ENCODE measurements at places on chromosomes 6 and 20.

DNA sequence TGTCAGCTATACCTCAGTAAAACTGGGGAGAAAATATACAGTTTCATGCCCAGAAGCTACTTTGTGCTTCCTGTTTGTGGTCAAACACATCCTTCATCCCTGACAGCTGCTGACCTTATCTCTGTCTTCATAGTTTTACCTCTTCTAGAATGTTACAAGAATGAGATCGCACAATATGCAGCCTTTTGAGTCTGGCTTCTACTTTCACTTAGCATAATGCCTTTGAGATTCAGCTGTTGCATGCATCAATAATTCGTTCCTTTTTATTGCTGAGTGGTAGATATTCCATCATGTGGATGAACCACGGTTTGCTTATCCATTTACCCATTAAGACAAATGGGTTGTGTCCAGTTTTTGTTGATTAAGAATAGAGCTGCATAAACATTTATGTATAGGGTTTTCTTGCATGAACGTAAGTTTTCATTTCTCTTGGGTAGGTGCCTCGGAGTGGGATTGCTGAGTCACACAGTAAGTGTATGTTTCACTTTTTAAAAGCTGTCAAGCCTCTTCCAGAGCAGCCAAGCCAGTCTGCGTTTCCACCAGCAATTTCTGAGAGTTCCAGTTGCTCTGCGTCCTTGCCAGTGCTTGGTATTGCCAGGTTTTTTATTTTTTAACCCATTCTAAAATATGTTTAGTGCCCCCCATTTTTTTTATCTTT lies 86.6 kb upstream of the PAX1 start:
- DNase-seq: no peak

DNA sequence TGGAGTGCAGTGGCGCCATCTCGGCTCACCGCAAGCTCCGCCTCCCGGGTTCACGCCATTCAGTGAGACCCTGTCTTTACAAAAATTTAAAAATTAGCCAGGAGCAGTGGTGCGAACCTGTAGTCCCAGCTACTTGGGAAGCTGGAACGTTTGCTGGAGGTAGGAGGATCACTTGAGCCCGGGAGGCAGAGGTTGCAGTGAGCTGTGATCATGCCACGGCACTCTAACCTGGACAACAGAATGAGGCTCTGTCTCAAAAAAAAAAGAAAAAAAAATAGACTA lies 5.7 kb upstream of the PARD6B start:
- no peak for DNase-seq

DNA sequence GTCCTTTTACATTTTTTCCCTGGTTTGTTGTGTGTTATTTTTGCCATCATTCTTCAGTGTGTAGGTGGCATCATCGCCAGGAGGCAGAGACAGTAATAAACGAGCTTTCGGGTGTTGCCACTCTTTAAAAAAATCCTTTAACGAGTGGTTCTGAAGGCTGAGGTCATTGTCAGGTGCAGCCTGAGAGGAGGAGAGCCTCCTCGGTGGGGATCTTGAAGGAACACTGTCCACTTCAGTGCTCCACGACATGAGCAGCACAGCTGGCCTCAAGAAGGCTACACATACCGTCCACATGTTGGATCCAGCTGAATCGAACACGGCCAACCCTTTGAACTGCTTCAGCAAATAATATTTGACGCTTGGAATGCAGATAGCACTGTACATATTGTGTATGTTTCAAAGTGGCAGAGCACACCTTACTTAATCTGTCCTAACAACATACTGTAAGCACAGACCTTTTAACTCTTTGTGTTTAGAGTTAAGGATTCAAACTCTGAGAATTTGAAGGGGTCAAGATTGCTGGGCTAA lies 48.0 kb upstream of the FOXQ1 start:
- DNase-seq: no peak

GRCh38 chr20:58833921-58834320 lies 16.8 kb downstream of the GNAS-AS1 start:
- DNase-seq: no peak

DNA sequence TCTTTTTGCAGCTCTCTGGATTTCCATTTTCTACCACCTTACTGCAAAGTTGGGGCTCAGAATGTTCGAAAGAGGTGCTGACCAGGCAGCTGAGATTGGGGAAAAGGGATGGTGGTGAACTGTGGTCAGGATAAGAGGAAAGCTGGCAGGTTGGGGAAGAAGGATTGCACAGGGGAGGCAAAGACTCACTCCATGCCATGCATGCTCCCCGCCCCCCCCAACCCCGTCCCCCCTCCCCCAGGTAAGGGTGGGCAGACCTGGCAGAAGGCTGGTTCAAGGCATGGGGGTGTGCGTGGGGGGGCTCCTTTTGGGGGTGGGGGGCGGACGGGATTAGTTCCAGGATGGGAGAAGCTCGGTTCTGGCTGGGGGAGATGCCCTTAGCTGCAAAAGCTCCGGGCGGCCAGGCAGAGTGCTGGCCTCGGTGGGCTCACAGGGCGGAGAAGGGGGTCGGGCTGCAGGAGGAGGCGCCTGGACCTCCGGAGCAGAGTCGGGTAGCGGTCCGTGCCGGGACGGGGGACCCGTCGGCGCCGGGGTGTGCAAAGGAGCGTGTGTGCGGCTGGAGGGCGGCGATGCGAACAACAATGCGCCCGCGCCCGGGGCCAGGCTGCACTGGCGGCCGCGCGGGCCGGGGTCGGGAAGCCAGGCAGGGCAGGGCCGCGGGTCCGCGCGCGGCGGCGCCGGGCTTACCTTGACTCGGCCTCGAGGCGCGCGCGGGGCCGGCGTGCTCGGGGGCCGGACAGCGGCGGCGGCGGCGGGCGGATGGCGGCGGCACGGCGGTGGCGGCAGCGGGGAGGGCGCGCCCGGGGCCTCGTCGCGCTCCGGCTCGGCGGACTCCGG lies 880 bp downstream of the ADNP start:
- peak; percentile 13 for DNase-seq

- no peak for DNase-seq
These were observed 37.0 kb downstream of the PEX7 start for GRCh38 chr6:136859430-136859829.

GRCh38 chr6:2885967-2886735 lies 17.0 kb downstream of the SERPINB9 start:
- no peak for DNase-seq

- peak; percentile 48 for DNase-seq
These were observed 67.3 kb downstream of the SLC22A23 start for GRCh38 chr6:3389390-3390167.

- DNase-seq: no peak
These were observed 207.3 kb downstream of the PLCB1 start for GRCh38 chr20:8339349-8339748.

GRCh38 chr6:144406796-144407195 lies 121.7 kb downstream of the UTRN start:
- no peak for DNase-seq

GRCh38 chr6:14108571-14109410 lies 8.8 kb upstream of the CD83 start:
- no peak for DNase-seq

DNA sequence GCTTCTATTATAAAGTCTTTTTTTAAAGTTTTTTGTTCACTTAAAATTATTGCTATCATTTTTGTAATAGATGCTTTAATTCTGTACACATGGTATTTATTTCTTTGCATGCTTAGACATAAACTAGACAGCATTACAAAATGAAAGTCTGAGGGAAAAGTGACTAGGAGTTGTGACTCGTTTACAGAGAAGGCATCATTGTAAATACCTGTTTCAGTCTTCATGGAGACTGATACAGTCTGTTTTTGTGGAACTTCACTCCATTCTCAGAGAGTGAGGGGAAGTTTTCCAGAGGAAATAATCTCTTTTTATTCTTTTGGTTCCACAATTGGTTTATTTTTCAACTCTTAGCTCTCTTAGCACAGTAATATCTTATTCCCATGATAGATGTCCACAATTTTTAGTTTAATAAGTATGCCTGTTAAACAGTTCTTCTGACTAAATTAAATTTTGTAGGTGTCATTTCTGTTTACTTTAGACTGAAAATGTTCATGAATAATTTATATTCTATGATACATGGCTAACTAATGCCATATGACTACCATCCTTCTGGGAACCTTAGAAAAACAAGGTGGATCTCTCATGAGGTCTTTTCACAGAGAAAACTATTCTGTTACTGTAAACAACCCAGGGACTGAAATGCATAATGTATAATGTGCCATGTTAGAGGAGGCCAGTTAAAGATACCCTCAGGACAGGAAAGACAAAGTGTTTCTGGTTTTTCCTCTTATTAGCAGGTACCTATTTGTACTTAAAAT lies 69.2 kb downstream of the MYO6 start:
- DNase-seq: no peak

DNA sequence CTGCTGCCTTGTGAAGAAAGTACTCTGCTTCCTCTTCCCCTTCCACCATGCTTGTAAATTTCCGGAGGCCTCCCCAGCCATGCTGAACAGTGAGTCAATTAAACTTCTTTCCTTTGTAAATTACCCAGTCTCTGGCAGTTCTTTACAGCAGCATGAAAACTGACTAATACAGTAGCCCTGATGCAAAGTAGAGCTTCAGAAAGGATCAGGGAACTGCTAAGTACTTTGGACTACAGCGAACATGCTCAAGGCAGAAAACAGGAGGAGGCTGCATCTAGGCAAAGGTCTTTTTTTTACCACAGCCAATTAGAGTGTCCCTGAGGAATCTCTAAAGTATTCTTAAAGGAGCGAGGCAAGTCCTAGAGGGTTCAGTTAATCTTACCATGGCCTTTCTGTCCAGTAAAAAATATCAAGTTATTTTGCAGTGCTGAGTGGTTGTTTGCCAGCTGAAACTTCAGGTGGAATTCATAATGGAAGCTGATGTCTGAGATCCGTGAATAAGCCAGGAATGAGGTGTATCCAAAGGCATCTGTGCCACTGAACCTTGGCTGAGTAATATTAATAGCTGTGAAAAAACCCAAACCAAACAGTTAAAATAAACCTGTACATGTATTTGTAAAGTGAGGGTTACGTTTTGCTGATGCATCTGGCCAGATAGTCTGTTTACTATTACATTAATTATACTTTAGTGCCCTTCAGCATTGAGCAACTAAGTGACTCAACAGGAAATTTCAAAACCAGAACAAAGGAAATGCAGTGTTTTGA lies 170.4 kb downstream of the PHF3 start:
- no peak for DNase-seq

- DNase-seq: no peak
These were observed 505.0 kb upstream of the SLC35B3 start for GRCh38 chr6:8940356-8940755.

DNA sequence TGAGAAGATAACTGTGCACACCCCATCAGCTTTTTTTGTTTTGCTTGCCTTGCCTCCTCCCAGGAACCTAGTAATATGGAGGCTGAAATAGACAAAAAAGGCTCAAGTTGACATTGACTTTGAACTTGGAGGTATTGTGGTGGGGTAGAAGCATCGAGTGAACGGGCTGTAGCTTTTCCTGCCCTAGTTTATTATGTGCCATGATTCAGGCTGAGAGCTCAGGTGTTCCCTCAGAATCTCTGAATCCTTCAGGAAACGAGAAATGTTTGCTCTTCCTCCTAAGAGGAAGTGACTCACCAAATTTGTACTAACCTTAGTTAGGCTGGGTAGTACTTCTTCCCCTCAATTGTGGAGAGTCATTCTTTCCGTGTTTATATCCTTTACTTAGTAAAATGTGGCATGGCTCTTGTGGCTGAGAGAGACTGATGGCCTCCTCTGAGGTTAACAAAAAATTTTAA lies 98.8 kb downstream of the SASH1 start:
- DNase-seq: no peak

DNA sequence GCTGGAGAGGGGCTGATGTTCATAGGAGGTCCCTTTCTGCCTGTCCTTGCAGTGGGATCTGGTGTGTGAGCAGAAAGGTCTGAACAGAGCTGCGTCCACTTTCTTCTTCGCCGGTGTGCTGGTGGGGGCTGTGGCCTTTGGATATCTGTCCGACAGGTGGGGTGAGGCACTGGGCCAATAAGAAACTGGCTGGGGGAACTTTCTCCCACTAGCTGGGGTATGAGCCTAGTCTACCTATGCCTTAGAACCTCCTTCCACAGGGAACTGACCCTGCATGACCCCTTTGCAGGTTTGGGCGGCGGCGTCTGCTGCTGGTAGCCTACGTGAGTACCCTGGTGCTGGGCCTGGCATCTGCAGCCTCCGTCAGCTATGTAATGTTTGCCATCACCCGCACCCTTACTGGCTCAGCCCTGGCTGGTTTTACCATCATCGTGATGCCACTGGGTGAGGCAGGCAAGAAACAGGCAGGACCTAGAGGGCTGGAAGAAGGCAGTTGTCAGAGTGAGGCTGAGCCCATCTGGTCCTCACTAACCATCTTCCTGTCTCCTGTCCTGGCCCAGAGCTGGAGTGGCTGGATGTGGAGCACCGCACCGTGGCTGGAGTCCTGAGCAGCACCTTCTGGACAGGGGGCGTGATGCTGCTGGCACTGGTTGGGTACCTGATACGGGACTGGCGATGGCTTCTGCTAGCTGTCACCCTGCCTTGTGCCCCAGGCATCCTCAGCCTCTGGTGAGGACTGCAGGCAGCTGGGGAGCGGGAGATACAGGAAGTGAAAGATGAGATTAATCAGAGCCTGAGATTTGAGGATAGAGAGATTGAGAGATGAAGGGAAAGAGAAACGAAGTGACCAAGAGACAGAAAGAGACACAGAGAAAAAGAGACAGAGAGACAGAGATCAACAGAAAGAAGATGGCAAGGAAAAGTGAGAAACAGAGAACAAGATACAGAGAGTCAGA lies 1.6 kb downstream of the SLC22A7 start:
- no peak for DNase-seq

GRCh38 chr6:149895048-149895590 lies 2.8 kb downstream of the RAET1E start:
- no peak for DNase-seq

Data from spinal cord (tissue), 10 donors.